ENCODE measurements at places on chromosomes 4 and X.

GRCh38 chr4:90840828-90841227 lies 713.6 kb downstream of the CCSER1 start:
- no peak for DNase-seq

- no peak for DNase-seq
These were observed 25.6 kb downstream of the ELF4 start for GRCh38 chrX:130084631-130085237.

DNA sequence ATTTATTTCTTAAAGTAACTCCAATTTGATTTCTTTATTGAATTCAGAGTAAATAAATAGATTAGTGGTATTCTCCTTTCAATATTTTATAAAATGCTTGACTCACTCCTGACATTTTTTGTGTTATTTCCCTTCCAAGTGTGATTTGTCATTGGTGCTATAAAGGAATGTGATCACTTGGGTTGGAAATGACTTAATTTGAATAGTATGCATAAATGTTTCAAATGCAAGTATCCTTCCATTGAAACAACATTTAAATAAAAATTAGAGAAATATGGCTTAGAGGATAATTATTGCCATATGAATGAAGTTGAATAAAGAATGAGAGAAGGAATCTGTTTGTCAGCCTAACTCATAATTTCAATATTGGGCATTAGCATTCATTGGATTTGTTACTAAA lies 182.7 kb downstream of the PABPC4L start:
- no peak for DNase-seq

GRCh38 chr4:80806472-80806871 lies 224.0 kb upstream of the BMP3 start:
- no peak for DNase-seq

DNA sequence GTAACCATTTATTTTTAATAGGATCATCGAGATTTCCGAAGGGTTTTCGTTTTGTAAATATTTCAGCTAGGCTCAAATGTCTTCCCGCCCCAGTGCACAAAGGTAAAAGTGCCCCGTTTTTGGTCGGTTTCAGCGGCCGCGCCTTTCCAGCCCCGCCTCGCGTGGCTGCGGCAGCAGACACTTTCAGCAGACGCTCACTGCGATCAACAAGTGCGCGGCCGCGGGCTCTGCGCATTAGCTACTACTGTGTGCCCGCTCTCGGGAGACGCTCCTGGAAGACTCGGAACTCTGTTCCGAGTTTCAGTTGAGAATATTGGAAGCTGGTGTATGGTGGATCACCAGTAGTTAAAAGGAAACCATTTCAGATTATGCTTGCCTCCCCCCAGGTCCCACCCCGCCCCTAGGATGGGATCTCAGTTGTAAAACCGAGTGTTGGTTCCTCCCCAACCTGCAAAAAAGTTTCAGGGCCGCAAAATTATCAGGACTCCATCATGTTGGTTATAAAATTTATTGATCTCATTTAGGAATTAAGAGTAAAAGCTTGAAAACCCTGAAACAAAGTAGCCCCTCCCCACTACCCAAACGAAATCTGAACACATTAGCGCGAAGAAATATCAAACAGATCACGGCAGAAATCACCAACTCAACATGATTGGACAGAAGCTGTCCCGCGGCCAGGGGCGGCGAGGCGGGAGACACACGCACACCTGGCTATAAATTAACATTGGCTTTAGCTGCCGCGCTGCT lies 2.2 kb downstream of the SOX3 start:
- DNase-seq, result no peak

All from NCI-H524 treated with DMSO at 0.1 percent for 48 hours (cell line).